ENCODE measurements at places on chromosomes 16 and 17.
A peak's percentile ranks its signal among the peaks of the same experiment; 100 is the strongest.

DNA sequence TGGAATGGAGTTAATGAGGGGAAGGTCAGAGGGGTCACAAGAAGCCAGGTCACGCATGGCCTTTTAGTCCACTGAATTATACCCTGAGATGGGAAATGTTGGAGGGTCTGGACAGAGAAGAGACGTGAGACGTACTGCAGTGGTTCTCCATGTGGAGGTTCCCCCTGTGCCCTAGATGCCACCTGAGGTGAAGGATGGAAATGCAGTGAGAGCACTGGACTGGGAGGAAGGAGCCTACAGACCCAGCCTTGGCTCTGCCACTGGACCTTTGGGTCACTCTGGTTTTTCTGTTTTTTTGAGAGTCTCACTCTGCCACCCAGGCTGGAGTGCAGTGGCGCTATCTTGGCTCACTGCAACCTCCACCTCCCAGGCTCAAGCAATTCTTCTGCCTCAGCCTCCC, 1.8 kb upstream of the PLSCR3 start:
- DNase-seq, result no peak

GRCh38 chr17:65055708-65056638, 567 bp downstream of the GNA13 start:
- DNase-seq, result peak; percentile 70

GRCh38 chr16:85144026-85144915, 32.0 kb upstream of the CIBAR2 start:
- no peak for DNase-seq

DNA sequence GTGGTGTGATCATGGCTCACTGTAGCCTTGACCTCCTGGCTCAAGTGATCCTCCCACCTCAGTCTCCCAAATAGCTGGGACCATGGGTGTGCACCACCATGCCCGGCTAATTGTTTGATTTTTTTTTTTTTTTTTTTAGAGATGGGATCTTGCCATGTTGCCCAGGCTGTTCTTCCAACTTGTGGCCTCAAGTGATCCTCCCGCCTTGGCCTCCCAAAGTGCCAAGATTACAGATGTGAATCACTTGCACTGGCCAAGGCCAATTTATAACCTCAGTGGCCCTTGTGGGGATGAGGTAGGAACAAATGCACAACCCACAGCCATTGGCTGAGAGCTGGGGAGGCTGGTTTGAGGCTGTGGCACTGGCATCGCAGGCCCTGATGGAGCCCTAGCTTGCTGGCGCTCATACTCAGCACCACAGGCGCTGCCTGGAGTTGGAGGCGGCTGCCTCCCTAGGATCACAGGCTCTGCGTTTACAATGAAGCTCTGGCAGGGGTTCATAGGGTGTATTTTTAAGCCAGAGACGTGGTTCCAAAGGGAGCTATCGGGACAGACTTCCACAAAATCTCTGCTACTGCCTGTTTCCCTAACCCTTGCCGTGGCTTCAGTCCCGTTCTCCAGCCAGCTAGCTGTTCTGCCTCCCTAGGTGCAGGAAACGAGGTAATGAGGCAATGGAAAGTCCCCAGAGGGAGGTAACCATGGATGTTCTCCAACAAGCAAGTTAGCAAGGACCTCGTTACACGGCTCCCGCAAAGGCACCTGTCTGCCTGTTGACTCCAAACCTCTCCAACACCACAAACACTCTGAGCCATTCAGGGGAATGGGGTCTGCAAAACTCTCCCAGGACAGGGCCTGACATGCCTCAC, 2.9 kb downstream of the ABCA3 start:
- DNase-seq, result no peak

- peak; percentile 98 for DNase-seq
Observed at GRCh38 chr17:42536048-42536371, at the start of gene NAGLU. TSS of gene NAGLU (plus strand) at chr17:42536241. CDS start at chr17:42536273, 32 bp downstream.

DNA sequence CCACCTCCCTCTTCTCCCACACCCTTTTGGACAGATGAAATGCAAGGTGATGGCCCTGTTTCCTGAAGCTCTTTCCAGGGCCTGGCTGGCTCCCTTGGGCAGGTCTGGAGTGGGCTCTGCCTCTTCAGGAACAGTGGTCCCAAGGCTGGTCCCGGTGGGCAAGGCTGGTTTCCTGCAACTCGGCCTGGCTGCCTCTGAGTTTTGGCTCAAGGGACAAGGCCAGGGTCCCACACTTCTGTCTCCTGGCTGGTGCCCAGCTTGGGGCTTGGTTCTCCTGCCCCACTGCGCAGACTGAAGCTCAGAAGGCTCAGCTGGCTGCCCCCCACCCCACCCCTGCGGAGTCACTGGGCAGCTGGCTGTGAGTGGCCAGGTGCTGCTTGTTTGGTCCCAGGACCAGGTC, 3.8 kb upstream of the ACTG1 start:
- no peak for DNase-seq

DNA sequence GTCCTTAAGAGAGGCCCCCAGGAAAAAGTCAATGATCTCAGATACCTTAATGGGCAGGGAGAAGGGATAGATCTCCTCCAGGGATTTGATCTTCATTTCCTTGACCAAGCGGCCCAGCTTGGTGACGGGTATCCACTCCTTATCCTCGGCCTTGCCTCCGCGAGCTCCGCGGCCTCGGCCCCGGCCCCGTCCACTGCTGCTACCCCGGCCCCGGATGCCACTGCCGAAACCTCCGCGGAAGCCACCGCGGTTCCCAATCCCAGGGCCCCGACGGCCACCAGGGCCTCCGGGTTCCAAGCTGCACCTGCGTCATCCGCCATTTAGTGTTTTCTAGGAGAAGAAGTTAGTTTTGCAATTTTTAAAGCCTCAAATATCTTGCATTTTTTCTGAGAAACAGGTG, 65.2 kb upstream of the KIF2B start:
- no peak for DNase-seq

GRCh38 chr17:55546991-55547664, 35.9 kb upstream of the SMIM36 start:
- peak; percentile 28 for DNase-seq

- no peak for DNase-seq
Observed at GRCh38 chr16:17017442-17017841, 453.3 kb downstream of the XYLT1 start.

DNA sequence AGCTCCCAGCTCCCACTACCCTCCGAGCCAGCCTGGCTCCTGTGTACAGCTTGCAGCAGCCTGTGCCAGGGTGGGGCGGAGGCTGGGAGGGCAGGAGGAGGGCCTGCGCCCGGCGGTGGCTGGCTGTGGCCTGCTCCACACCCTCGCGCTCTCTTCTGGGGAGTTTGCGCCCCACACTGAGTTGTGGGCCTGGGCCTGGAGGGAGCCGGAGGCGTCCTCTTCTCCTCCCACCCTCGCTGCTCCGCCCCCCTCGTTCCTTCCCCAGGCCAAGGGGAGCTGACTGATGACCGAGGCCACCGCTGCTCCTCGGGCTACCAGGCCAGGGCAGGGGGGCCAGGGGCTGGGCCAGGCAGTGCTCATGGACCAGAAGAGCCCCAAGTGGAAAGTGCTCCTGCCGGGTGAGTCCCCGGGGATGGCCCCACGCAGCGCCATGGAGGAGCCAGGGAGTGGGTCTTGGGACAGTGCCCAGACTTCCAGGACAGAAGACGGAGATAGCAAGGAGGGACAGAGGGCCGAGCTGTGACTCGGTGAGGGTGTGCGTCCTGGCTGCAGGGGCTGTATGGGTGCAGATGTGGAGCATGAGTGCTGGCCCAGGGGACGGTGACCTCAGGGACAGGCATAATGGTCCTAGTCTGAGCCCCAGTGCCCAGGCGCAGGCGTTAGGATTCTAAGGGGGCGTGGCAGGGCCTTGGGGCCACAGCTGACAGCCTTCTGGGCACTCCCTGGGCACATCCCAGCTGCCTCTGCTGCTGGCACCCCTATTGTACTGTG, 242.1 kb upstream of the GSE1 start:
- DNase-seq, result no peak

GRCh38 chr17:10618202-10618635, 38.9 kb downstream of the MYH3 start:
- DNase-seq, result peak; percentile 87

DNA sequence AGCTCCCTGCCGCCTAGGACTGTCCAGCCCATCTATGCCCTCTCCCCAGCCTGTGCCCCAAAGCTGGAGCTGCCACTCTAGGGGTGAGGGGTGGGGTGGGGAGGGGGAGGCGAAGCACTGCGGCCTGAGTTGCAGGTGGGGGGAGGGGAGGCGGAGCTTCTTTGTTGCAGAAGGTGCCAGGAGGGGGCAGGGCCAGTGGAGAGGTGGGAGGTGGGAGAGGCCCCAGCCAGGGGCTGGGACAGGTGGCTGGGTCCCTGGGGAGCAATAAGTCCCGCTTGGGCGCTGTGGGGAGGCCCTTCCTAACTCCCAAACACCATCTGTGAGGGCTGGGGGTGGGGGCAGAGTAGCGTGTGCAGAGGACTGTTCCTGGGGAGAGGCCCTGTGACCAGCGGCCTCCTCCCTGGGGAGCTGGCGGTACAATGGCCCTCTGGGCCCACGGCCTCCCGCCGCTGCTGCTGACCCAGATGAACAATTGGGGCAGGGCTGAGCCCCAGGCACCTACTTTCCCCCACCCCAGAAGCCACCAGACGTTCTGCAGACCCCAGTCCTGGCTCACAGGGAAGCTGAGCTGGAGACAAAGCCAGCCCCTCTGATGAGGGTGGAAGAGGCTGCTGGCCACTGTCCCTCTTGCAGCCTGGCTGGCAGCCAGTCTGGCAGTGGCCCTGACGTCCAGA, 2.2 kb upstream of the NTN3 start:
- no peak for DNase-seq

DNA sequence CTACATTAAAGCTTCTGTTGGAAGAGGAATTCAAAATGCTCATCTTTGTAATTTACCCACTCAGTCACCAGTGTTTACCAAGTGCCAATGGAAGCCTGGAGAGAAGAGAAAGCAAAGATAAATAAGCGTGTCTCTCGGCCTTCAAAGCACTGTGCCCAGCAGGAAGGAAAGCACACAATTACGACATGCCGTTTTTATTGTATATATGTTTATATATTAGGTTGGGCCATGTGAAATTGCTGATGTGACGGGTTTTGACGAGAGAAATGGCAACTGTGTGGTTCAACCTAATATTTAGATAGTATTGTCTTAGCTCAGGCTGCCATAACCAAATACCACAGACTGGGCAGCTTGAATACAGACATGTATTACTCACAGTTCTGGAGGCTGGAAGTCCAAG, 79.3 kb upstream of the HSBP1 start:
- no peak for DNase-seq

DNA sequence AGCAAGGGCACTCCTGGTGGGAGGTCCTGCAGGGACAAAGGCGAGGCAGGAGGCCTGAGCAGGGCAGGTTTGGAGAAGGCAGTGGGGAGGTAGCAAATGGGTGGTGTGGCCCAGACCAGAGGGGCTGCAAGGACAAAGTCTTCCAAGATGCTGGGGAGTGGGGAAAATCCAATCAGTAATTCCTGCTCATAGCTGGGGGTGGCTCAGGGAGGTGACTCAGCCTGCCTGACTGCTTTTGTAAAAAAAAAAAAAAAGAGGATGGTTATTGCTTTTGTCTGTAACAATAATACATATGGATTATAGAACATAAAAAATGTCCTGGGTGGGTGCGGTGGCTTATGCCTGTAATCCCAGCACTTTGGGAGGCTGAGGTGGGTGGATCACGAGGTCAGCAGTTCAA, 5.2 kb downstream of the IL34 start:
- DNase-seq, result peak; percentile 42

- peak; percentile 82 for DNase-seq
Observed at GRCh38 chr17:32755045-32755805, 121.7 kb downstream of the MYO1D start.

DNA sequence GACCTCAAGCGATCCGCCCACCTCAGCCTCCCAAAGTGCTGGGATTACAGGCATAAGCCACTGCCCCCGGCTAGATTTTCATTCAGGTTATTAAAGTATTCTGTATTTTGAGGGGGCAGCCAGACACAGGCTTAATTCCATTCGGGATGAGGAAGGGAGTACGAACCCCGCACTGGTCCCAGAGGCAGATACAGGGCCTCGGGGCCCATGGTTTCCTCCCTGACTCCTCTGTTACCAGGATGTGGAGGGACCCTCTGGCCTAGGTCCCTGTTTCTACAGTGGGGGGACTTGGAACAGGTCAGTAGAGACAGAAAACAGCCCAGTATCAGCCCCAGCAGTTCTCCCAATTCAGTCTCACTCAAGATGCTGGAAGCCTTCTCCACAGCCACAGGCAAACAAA, 42.0 kb downstream of the PECAM1 start:
- DNase-seq, result no peak

DNA sequence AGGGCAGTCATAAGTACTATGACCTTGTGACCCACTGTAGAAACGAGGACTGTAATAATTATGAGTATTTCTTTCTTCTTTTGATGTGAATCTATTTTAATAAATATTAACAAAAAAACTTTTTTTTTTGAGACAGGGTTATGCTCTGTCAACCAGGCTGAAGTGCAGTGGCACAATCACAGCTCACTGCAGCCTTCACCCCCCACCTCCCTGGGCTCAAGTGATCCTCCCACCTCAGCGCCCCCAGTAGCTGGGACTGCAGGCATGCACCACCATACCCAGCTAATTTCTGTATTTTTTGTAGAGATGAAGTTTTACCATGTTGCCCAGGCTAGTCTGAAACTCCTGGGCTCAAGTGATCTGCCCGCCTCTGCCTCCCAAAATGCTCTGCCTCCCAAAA, 32.6 kb downstream of the SCPEP1 start:
- DNase-seq, result no peak

- no peak for DNase-seq
Observed at GRCh38 chr17:78596871-78597764, 19.9 kb upstream of the DNAH17 start.

- DNase-seq, result no peak
Observed at GRCh38 chr17:12421646-12422306, 243.9 kb upstream of the MYOCD start.

GRCh38 chr16:55323637-55324271, at the start of gene IRX6:
TSS of gene IRX6 (plus strand) at chr16:55324203. CDS start at chr16:55325092, 889 bp downstream.
- no peak for DNase-seq

DNA sequence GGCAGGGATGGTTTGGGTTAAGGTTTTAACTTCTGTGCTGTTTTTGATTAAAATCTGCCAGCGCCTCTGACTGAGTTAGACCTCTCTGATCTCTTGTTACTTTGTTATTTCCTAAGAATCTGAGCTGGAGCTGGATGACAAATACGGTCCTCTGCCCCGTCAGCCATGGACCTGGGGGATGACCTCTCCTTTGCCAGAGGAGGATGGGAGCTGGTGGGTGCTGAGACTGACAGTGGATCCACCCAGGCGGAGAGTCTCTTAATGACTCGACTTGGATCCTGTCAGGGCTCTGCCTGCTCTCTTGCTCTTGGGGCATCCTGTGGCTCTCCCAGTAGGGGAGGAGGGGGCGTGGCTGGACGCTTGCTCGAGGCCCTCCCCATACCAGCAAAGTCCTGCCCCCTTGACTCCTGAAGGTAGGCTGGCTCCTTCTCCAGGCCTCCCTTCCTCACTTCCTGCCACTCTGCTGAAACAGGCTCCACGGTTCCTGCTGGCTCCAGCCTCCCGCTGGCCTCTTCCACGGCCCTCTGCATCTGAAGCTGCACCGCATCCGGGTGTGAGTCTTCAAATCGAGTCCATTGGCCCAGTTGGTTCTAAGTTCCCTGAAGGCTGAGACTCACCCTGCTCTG, 24.8 kb upstream of the MAP3K14 start:
- DNase-seq, result peak; percentile 90

GRCh38 chr17:45201457-45201856, 20.2 kb upstream of the FMNL1 start:
- DNase-seq, result no peak

Measured in adipocyte (in vitro differentiated cells).